Brain pericyte (primary cell): ENCODE measurements at places on chromosomes 2 and 18.

GRCh38 chr18:61360404-61361383 is 27.5 kb downstream of the CDH20 start:
- DNase-seq: no peak

DNA sequence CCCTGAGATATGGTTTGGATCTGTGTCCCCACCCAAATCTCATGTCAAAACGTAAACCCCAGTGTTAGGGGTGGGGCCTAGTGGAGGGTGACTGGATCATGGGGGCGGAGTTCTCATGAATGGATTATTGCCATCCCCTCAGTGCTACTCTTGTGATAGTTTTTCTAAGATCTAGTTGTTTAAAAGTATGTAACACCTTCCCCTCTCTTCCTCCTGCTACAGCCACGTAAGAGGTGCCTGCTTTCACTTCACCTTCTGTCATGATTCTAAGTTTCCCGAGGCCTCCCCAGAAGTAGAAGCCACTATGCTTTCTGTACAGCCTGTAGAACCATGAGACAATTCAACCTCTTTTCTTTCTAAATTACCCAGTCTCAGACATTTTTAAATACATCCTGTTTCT is 16.9 kb downstream of the PUM2 start:
- no peak for DNase-seq

DNA sequence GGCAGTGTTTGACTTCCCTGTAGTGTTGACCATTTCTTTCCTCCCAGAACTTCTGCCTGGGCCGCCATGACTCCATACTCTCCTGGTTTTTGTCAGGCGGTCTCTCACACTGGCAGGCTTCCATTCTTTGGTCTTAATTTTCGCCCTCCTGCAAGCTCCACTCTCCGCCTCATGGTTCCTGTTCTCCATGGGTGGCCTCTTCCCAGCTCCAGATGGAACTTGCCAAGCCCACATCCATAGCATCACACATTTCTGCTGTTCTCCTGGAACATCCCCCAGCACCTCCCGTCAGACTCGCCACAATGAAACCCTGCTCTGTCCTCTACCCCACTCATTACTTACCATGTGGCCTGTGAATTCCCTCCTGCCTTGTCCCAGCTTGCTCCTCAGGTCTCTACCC is 896 bp upstream of the AFF3 start:
- no peak for DNase-seq

- DNase-seq: no peak
Measured at GRCh38 chr2:218478544-218478943, 59.6 kb downstream of the VIL1 start.

GRCh38 chr2:71453404-71454220 is at the start of gene DYSF:
Gene DYSF, plus strand, starts transcription at chr2:71453561.
- DNase-seq: no peak

DNA sequence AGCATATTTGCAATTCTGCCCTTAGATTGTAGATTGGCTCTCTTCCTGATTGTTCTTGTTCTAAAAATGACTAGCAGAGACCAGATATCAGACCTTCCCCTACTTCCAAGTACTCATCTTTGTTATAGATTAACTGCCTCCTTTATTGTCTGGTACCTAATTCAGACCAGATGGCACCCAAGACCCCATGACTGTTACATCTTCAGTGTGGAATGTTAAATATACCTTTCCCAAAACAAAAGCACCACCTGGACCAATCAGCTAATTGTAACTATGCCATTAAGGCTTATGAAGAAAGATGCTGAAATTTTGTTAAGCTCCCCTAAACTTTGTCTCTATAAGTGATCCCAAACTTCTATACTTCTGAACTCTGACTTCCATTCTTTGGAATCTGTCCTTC is 12.0 kb upstream of the TFPI start:
- DNase-seq: no peak

DNA sequence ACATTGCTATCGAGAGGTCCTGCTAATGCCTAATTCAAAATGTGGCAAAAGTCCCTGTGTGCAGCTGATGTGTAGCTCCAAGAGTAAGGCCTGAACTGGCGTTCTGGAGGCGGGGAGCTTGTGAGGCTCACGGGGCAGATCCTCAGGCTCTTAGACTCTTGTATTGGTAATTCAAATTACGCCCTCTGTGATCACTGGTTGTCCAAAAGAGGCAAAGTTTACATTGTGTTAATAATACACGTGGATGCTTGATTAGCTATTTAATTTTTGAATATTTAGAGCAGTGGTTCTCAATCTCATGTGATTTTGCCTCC is 12.4 kb upstream of the CRYGA start:
- DNase-seq: no peak

DNA sequence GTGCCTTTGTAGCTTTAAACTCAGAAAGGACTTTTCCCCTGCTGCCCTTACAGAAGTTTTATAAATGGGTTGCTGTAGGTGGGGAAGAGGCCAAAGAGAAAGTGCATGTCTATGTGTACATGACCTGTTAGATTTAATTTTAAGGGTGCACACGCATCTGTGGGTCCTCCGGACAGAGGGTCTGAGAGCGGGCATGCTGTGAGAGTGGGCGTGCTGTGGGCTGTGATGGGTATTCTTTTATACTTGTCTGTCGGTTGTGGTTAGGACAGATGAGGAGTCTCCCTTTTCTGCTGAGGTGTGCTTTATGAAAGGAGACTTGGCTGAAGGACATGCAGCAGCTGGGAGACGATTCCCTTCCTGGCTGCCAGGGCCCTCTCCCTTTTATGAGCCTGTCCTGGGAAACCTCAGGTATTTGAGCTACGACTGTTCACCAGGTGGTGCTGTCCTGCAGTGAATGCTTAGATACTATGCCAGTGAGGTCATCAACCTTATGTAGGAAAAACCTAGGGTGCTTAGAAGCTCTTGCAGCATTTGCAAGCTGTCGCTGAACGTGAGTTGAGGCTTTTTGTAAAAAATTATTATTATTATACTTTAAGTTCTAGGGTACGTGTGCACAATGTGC is 67.5 kb downstream of the TANC1 start:
- DNase-seq: no peak

DNA sequence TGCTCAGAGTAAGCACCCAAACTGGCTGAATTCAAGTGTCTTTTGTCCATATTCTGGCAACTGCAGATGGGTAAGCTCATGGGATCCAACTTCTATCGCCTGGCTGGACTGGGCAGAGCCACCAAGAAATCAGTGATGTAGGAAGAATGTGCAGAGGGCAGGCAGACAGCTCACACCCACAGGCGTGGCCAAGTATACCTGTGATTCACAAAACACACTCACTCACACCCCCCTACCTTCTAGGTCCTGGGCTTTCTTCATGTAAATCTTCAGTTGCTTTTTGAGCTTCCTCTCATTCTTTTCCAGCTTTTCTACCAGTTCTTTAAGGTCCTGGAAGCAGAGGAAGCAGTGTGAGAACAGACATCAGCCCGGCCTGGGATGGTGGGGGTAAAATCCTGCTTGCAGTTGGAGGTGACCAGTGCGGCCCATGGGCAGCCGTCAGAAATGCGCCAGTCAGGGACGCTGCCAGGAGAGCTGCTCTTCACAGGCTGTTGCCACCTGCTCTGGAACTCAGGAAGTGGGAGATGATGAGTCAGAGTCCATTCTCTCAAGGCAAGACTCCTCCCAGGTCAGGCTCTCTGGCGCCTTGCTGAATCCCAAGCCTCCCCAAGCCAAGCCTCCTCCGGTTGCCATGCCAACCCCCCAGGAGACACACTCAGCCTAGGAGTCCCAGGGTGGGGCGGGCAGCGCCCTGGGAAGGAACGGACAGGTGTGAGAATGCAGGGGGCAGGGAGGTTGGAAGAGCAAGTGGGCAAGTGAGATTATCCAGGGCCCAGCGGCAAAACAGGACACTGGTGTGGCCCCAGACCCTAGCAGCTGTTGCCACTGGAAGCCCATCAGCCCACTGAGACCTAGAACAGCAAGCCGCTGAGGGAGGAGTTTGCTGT is 36.2 kb upstream of the ACAA2 start:
- DNase-seq: no peak

GRCh38 chr2:241061275-241061674 is 40.8 kb downstream of the MTERF4 start:
- DNase-seq: no peak

- DNase-seq: no peak
Measured at GRCh38 chr18:22411446-22411845, 6.3 kb downstream of the CTAGE1 start.

DNA sequence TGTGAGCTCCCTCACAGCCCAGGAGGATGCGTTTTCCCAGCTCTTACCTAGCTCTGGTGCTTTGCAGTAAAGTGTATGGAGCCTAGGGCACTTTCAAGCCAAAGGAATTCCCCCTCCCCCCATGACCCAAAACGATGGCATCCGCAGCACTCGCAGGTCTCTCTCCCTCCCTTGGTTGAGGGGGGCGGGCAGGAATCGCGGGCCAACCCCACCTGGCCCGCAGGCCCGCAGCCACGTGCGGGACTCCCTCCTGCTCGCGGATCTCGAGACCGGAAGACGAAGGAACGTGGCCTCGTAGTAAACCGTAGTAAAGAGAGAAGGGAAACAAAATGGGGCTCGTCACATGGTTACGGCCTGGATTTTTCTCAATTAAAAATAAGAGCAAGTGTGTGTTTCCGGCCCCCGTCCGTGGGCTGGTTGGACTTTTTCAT is 8.5 kb downstream of the IRS1 start:
- DNase-seq: no peak

- no peak for DNase-seq
Measured at GRCh38 chr2:3430740-3431490, 51.4 kb downstream of the TRAPPC12 start.

DNA sequence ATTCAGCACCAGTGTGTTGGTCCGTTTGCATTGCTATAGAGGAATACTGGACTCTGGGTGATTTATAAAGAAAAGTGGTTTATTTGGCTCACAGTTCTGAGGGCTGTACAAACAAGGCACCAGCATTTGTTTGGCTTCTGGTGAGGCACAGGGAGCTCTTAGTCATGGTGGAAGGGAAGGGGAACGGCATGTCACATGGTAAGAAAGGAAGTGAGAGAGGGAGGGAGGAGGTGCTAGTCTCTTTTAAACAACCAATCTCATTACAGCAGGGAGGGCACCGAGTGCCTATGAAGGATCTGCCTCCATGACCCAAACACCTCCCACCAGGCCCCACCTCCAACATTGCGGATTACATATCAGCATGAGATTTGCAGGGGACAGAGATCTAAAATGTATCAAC is 143.9 kb upstream of the DLX2 start:
- DNase-seq: no peak

DNA sequence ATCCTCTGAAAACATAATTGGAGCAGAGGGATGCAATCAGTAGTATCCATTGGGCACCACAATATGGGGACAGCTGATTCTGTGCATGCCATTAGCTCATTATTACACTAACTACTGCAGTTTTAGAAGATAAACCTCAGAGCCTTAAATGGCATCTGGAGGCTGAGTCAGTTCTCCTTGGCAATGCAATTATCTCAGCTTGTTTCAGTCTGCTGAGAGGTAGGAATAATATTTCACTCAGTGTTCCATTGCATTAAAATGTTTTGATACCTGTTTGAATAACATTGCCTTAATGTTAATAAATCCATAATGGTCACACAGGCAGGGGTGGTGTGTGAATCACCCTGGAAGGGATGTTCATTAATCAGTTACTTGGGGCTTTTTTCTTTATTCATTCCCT is 309.6 kb downstream of the LRRTM1 start:
- DNase-seq: no peak

GRCh38 chr2:13667415-13667757 is 950.6 kb downstream of the TRIB2 start:
- no peak for DNase-seq

DNA sequence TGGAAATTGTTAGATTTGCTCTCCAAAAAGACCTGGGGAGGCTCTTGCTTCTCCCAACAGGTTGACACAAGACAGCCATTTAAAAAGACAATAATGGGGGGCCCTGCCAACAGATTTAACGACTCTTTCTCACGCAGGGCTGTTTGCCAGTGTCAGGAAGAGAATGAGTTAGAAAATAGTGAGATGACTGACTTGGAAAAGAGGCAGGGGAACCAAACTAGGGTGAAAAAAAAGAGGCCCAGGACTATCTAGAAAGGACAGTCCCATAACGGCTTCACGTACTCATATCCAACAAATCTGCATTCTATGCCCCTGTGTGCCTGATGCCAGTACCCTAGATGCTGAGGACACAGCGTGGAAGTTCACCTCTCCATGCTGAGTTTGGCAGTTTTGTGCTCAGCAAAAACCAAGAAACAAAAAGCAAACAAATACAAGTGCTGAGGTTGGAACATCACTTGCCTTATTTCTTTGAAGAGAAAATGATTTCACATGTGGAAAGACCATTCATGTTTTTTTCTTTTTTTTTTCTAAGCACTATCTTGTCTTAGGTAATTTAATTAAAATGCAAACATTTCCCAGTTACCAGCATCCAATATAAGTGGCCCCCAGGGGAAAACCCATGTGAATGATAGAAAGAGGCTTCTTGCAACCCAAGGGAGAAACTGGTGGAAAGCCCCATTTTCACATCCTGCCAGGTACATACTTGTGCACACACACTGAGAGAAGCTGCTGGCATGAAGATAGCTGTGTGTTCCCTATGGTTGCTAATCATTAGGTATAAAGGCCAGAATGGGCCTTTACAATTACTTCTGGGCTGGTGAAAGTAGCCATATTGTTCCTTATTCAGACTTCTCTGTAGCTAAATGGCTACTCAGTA is 10.6 kb upstream of the WIPF1 start:
- no peak for DNase-seq

DNA sequence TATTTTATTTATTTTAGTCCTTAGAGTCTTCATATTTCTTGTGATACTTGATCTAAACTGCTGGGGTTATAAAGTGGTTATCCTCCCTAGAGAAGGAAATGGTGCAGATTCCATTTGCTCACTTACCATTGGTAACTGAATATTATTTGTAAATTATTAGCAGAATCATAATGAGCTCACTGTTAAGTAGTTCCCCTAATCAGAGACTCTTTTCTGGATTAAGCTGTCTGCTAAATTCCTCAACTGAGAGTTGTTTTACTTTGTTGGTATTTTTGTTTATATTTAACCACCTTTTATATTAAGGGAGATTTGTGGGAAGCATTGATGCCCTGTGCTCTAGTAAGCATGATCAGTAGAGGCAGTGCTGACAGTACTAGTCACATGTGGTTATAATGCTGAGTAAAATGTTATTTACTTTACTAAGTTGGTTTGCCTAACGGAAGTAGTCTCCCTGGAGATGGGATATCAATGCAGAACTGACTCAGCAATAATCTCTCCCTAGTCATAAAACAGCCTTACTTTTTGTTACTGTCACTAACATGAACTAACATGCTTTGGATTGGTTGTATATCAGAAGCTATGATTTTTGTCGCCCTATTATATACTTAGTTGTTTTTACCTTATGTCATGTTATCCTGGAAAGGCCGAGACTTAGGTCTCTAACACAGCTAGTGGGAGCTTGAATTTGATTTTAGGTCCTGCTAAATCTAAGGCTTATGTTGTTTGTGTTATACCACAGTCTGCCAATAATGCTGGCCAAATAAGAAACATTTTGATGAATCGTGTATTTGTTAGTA is 166.7 kb downstream of the MCFD2 start:
- DNase-seq: peak; percentile 61
